ENCODE measurements at places on chromosomes 7 and 10.
A peak's percentile ranks its signal among the peaks of the same experiment; 100 is the strongest.

- DNase-seq = no peak
Observed at GRCh38 chr7:5408777-5409176, 14.9 kb downstream of the TNRC18 start.

DNA sequence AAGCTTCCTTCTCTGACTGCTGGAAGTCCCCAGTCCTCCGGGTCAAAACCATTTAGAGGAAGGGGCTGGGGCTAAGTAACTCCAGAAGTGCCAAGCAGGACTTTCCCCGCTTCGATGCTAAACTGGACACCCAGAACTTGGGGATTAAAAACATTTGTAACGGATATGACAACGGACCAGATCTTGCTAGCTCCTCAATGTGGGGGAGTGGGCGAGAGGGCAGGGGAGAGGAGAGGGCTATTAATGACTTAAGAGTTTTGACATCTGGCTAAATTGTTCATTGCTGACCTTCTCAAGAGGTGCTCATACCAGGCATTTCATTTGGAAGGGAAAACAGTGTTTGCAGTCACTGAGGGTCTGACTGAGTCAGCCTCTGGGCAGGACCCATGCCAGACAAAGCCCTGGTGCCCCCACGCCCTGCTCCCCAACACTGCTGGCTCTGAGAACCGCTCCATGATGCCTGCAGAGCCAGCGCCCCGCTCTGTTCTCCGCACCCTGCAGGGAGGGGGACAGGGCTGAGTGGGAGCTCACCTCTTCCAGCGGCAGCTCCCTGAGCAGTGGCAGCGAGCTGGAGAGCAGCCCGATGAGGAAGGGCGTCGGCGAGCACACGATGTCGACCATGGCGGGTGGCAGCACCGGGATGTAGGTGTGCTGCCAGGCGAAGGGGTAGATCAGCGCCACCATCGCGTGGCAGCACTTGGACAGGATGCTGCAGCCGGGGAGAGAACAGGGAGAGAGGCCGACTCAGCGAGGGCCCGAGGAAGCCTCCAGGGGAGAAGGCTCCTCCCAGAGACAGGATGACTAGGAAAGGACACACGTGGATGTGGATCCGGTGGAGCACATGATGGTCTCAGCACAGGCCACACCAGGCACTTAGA, 47.7 kb upstream of the MKRN1 start:
- DNase-seq = no peak

DNA sequence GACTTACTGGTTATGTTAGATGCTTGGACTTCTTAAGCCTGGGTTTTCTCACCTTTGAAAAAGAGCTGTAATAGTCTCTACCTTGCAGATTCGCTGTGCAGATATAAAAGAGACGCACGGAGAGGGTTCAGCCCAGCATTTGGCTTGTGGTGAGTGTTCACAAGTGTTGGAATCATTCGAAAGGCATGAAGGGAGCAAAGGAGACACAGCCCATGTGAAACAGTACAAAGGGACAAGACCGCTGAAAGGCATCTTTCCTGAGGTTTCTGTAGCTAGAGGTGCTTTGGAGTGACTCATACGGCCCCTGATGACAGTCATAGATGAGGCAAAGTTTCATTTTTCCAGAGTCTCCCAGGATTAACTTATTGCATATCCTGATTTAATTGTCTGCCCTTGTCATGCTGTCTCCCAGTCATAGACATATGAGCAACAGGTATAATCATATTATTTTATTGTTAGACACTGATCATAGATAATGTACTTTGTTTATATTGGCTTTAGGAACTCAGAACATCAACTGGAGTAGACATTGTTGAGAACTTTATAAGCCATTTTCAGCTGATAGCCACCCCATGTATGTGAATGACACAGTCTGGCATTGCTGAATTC, 171.1 kb downstream of the ADRA2A start:
- no peak for DNase-seq

DNA sequence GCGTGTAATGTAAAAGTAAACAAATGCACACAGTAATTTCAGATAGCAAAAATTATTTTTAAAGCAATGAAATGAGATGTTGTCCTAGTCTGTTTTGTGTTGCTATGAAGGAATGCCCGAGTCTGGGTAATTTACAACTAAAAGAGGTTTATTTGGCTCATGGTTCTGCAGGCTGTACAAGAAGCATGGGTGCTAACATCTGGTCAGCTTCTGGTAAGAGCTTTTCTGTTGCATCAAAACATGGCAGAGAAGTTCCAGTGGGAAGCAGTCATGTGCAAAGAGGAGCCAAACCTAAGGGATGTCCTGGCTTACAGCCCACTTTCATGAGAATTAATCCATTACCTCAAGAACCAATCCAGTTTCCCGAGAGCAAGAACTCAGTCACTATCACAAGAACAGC, 62.9 kb upstream of the MNX1 start:
- no peak for DNase-seq

- DNase-seq = no peak
Observed at GRCh38 chr10:107056182-107056581, 108.3 kb downstream of the SORCS1 start.

DNA sequence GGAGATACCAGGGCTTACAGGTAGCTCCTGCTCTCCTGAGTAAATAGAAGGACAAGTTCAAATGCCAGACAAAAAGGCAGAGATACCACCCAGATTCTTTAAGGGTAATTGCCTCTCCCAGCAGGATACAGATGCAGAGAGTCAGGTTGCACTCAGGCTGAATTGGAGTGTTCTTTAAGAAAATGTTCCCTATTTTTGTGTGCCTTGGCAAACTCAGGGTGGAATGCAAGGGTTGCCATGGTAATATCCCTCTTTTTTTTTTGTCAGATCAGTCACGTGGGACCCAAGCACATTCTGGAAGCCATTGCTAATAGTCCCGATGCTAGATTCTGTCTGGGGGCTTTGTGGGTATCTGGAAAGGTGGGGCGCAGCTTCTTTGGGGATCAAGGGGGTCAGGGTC, 628.0 kb downstream of the CALN1 start:
- no peak for DNase-seq

DNA sequence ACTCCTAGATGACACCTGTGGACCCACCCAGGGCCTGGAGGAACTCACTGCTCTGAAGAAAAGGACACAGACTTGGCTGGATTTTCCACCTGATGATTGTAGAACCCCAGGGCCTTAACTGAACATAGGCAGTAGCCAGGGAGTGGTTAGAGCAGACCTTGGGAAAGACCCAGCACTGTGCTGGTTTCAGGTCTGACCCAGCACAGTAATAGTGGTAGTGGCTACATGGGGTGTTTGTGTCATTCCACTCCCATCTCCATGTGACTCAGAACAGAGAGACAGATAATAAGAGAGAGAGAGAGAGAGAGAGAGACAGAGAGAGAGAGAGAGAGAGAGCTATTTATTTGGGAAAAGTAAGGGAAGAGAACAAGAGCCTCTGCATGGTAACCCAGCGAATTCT, 239.1 kb upstream of the MEOX2 start:
- no peak for DNase-seq

- no peak for DNase-seq
Observed at GRCh38 chr7:157861031-157861491, 524.3 kb downstream of the DNAJB6 start.

DNA sequence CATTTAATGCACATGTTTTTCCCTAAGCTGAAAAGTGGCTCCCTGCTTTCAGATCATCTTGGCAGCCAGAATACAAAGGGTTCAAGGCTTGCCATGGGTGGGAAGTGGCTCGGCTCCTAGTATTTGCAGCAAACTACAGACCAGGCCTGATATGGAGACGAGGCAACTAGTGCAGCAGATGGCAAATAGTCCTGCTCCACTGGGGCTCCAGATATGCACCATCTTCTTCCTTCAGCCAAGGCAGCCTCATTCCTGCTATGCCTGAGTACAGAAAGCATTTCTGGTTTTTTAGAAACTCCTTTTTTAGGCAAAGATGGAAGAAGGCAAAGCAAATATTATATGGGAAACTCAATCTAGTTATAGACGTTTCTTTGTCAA, 23.9 kb downstream of the LRRC4 start:
- DNase-seq = no peak

DNA sequence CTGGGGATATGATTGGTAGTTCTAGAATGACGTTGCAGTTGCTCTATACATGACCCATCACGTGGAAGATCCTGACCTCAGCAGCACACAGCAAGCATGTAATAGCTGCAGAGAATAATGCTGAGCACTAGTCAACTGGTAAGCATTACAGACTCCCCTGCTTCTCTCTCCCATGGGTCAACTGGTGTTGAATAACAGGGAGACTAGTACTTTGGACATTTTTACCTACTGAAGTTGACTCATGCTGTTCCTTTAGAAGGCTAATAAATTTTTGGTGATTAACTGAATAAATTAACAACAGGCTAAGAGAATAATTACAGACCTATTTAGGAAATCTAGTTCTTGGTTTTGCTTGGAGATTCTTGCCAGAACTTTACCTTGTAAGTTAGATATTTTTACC, 234.1 kb downstream of the AUTS2 start:
- no peak for DNase-seq

GRCh38 chr10:14560274-14560673, 214.4 kb downstream of the FAM107B start:
- peak; percentile 77 for DNase-seq

DNA sequence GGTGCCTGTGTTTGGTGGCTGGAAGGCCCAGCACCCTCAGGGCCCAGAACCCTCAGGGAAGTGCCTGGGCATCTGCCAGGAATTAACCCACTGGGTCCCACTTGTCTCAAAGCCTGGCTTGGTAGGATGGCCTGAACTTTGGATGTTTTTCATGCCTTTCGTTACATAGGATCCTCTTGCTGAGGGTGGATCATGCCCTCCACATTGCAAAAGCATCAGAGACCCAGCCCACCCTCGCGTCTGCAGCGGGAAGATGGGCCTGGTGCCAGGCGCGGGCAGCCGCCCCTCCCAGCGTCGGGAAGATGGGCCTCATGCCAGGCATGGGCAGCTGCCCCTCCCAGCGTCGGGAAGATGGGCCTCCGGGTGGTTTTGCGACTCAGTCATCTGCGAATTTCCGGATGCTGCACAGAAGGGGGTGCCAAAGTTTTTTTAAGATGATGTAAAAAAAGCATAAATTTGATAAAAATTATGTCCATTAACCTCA, 51.9 kb upstream of the PRKAR1B start:
- DNase-seq = no peak

DNA sequence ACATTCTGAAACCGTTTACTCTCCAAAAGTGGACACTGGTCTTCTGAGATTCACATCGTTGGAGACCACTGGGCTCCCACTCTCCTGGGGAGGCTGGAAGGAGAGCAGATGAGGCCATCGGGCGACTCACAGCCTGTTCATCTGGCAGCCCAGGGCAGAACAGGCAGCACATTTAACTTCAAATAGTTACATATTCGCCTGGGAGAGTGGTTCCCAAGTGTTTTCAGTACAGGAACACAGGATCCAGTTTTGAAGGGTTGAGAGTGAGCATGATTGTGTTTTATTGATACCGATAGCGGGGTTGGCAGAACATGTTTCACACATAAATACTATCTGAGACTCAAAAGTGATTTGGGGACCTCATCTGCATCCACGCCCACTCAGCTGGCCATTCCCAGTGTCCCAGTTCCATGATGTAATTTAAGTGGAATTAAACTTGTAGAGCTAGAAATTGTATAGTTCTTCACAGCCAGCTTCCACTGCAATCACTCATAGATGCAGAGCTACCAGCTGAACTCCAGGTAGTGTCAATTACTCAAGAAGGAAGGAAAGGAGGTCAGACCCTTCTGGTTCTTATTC, 22.8 kb upstream of the PNLIP start:
- no peak for DNase-seq

- DNase-seq = no peak
Observed at GRCh38 chr7:100212631-100213286, 7.0 kb upstream of the PVRIG start.

DNA sequence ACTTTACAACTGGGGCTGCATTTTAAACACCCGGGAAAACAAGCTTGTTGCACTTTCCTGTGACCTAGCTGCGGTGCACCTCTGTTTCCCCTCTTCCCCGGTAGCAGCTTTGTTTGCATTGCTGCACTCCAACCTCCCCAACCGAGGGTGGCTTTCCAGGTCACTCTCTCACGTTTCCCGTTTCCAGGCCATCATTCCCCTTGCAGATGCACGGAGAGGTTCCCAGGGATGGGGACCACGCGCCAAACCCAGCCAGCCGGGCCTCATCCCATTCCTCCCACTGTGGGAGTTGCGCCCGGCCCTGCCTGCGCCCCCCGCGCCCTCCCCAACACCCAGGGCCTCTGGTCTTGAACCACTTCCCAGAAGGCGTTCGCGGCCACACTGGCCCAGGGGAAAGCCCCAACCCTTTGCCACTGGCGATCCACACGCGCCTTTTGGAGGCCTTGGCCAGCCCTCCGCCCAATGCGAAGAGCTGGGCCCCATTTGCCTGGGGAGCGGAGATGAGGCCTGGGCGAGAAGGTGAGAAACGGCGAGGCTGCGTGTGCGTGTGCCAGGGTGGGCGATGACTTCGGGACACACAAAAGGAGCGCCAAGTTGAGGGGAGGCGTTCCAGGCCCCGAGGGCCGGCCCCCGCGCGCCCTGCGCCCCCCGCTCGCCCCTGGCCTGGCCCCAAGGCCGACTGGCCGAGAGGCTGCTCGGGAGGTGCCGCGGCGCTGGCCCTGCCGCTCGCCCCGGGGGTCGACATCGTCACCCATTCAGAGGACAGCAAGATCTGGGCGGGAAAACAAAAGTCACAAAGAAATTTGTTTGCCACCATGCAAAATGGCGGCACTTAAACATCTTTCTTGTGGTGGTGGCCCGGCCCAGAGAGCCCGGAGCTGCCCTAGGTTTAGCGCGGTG, 15.9 kb downstream of the SKIDA1 start:
- no peak for DNase-seq

- DNase-seq = no peak
Observed at GRCh38 chr7:50160206-50160605, 67.2 kb upstream of the ZPBP start.

GRCh38 chr10:11292576-11293302, 275.1 kb downstream of the CELF2 start:
- DNase-seq = no peak

GRCh38 chr7:66740302-66740979, at the start of gene RABGEF1:
TSS of gene RABGEF1 (plus strand) at chr7:66740733. CDS start at chr7:66771900, 31,167 bp downstream.
- DNase-seq = peak; percentile 99

DNA sequence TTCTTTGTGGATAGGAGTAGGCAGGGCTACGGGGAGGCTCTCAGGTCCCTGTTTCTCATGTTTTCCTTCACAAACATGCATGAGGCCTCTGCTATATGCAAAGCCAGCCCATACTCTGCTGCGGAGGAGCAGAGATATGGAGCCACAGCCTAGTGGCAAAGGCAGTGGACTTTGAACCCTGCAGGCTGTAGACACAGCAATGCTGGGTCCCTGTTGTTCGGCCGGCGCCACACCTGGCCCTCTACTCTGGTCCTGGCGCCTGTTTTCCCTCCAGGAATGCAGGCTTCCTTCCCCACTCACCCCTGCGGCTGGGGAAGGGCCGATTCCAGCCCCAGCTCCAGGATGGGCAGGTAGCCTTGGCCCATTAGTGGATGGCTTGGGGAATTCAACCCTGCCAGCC, 11.5 kb downstream of the CLRN3 start:
- no peak for DNase-seq

DNA sequence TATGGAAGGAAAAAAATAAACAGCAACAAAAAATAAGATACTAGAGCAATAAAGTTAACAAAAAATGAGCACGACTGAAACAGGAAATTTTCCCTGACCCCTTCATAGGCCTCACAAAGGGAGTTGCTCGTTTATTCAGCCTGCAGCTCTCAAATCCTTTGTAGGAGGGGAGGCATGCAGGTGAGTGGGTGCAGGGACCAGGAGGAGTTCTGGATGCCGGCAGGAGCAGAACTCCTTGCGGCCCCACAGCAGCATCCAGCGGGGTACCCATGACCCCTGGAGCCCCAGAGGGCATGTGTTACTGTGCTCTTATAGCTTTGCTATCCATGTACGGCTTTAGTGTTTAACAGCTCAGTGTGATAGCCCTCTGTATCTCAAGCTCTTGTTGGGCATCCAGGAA, 5.8 kb downstream of the TAS2R39 start:
- no peak for DNase-seq
